ENCODE measurements at places on chromosomes 3 and 15.
A peak's percentile ranks its signal among the peaks of the same experiment; 100 is the strongest.

DNA sequence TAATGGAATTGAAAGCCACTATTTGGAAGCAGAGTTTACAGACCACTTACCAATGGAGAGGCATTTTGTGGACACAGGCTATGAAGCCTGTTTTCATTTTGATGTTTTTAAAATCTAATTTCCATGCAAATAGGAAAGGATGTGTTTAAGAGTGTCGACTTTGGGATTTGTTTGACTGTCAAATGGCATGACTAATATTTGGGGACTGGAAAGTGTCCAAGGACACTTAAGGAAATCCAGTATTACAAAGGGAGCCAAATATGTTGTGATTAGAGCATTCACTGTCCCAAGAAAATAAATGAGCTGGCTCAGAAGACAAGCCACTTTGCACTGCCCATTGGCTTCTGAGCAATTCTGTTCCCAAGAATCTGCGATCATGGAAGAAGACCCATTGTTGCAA lies 34.0 kb upstream of the SLC6A11 start:
- DNase-seq, result no peak

DNA sequence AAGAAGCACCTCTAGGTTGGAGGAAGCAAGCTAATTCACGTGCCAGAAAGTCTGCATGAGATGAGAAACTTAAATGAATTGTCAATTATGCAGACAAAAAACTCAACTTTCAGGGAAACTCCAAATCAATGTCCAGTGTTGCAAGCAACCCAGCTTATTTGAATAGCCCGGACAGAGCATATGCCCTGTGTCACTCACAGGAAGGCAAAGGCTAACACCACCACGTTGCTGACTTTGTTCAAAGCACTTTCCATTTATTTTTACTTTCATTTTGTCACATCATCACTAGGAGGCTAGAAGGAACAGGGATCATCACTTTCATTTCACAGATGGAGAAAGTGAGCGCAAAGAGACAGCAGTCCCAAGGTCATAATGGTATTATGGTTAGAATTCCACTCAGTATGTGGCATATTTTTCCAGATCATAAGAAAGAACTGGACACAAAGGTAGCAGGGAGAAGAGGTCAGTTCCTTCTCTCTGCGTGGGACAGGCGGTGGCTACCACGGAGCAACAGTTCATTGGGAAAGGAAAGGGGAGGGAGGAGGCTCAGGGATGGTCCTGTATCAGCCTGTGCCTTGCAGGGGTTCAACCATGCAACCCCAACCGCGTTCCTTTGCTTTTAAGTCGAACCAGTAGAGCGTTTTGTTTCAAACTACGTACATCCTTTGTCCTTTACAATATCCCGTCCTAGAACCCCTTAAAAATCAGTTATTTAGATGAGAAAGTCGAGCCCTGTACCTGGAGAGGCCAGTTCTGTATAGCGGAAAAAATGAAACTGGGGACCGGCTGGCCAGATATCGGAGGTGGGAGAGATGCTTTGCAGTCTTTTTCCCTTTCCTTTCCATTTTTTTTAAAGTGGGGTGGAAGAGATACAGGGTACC lies 1.1 kb downstream of the HEG1 start:
- peak; percentile 76 for DNase-seq

DNA sequence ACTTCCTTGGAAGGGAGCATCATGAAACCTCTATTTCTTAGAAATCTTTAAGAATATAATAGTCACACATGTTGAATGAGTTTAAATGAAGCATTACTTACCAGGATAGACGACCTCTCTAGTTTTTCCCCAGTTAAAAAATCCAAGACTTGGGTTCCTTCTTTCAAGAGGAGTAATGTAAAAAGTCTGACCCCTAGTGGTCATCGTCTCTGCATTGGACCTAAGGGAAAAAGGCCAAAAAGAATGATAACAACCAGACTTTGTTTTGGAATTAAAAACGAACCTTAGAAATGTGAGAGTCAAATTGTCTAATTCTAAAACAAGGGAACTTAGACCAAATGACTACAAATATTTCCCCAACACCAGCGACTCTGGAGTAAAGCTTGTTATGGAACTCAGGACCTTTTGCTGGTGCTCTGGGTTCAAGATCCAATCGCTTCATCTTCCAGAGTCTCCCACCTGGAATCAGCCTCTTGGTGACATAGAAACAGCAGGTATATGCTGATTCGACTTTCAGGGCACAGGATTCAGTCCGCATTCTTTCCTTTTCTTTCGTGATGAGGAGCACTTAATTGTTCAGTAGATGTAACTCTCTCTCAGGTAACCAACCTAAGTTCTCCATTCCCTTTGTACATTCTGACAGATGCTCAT lies 214.8 kb upstream of the TPRG1 start:
- DNase-seq, result peak; percentile 84

DNA sequence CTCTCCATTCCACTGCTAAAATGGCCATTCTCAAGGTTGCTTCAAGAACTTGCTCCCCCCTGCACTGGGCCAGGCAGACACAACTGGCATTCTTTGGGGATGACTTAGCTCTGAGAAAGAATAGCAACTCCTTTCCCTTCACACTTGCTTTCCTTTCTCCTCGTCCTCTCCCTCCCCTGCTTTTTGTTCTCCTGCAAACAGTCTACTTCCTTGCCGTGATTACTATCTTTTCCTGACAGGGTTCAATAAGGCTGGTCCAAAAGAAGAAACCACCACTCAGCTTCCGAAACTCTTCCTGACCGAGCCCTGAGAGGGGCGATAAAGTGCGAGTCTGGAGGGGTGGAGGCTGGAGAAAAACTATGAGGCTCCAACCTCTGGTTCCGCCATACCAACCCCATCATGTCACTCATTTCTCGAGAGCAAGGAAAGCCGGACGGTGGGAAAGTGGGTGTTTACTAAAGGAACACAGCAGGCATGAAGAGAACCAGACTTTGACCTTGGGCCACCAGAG lies 5.0 kb downstream of the AMOTL2 start:
- peak; percentile 76 for DNase-seq

- DNase-seq, result no peak
These were observed 363.4 kb upstream of the C2CD4B start for GRCh38 chr15:62528505-62528904.

DNA sequence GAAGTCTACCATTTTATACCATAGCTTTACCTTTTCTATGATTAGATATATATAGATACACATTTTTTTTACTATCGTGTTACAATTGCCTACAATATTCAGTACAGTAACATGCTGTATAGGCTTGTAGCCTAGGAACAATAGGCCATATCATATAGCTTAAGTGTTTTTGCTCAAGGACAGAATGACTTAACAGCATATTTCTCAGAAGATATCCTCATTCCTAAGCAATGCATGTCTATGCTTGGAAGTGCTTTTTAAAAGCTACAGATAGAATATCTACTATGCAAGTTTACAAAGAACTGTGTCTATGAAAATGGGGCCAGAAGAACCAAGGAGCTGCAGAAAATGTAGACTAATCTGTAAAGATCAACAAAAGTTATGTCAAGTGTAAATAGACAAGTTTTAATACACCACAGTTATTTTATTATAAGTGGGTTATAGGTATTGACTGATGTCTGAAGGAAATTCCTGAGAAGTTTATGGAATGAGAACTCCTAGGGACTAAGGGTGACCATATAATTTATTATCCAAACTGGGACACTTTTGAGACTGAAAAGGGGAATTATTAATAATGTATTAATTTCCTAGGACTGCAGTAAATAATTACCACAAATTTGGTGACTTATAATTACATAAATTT lies 138.7 kb upstream of the TGFBR2 start:
- no peak for DNase-seq

GRCh38 chr3:197297002-197297401 lies 1.4 kb downstream of the DLG1 start:
- DNase-seq, result no peak

DNA sequence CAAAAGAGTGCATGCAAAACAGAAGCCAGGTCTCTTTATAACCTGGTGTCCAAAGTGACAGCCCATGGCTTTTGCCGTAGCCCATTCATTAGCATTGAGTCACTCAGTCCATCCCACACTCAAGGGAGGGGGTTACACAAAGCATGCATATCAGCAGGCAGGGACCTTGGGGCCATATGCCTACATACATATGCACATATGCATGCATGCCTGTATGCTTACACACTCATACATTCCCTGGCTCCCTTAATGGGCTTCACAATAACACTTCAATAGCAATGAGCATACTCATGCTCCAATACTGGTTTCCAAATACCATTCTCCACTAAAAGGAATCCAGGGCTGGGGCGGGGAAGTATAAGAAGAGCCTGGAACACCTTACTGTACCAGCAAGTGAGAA lies 22.0 kb downstream of the TRPM1 start:
- DNase-seq, result peak; percentile 85

DNA sequence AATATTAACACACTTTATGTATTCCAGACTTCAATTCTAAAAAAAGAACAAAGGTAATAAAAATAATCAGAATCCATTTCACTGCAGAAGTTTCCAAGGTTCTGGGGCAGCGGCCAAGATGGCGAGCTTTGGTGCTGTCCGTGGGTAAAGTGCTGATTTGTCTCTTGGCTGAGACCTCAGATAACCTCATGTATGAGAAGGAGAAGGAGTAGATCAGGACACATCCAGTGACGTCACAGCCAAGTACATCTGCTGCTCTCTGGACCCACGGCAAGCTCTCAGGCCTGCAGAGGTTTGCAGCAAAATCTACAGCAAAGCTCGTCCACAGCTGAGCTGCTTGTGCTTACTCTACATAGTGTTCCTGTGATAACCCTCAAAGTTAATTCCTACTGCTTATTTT lies 165.7 kb downstream of the MAGI1 start:
- DNase-seq, result no peak

DNA sequence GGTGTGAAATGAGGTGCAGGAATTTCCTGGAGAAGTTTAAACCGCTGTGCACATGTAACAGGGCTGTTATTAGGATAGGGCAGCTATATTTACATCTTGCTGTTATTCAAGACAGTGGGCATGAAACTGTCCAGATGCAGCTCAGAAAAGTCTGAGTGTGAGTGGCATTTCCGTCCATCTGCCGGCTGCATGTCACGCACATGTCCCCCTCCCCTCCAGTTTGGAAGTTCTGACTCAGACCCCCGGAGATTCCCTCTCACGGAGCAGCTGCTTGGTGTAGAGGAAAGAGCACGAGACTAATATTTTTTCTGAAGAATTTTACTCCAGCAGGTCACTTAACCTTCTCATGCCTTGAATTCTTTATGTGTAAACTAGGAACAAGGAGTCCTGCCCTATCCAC lies 69.8 kb downstream of the FEM1B start:
- peak; percentile 46 for DNase-seq

Measured in cardiac fibroblast (primary cell).